Activated CD8-positive, alpha-beta memory T cell treated with anti-CD3 and anti-CD28 coated beads, Interleukin-2, amount 10 ng/mL, durations not matched to agents 7 days and 5 days (primary cell): ENCODE measurements at places on chromosomes 12 and 14. TPM values are rescaled to one million over a fixed set of nuclear protein-coding genes. Genes with fewer than 3 reads are reported as not detected.

GRCh38 chr14:37087520-37087919 is 84.9 kb downstream of the SLC25A21 start:
- DNase-seq = no peak

DNA sequence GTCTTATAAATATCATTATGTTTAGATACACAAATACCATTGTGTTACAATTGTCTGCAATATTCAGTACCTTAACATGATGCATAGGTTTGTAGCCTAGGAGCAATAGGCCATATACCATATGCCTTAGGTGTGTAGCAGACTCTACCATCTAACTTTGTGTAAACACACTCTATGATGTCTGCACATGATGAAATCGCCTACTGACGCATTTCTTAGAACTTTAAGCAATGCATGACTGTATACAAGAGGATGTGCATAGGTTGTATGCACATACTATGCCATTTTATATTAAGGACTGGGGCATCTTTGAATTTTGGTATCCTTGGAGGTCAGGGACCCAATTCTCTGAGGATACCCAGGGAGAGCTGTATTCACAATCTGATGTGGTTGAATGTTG is 10.1 kb upstream of the BTG1 start:
- no peak for DNase-seq

GRCh38 chr12:79778802-79779448 is 88.2 kb upstream of the PAWR start:
- DNase-seq = no peak

The ADCY6 gene
- total RNA-seq = 0.15 TPM

The KNTC1 gene
- total RNA-seq = 129 TPM

GRCh38 chr14:94773061-94773648 is 3.2 kb upstream of the GSC start:
- DNase-seq = no peak

- DNase-seq = no peak
These were observed 14.7 kb downstream of the GALNT9 start for GRCh38 chr12:132314516-132315233.

The KSR2 gene
- not detected for total RNA-seq

- DNase-seq = no peak
These were observed 32.4 kb downstream of the PITPNM2 start for GRCh38 chr12:123118497-123118896.

- no peak for DNase-seq
These were observed 96.8 kb downstream of the OSBPL8 start for GRCh38 chr12:76462668-76463224.

DNA sequence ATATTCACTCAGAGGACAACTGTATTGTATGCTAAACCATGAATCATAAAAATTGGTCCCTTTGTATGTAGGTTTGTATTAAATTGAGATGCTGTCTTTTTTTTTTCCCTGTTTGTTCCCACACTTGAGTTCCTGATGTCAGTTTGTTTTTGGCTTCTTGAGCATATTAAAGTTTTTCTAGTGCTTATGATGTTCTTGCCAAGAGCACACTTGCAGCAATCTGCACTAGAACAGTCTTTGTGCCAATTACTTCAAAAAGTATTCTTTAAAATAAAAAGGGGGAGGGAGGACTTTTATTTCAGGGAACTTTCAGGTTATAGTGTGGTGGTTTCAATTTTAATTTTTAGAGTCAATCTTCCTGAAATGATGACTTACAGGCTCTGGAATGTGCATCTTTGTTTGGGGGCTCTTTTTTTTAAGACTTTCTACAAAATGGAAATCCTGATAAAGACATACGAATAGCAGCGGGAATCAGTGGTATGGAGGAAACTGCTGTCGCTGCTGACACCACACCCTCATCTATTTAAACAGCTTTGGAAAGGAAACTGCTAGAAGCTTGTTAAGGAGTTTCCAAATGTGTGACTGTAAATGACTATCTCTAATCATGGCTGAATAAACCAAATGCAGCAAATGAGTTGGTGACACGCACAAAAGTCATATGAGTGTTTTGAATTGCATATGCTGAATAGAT is 188.6 kb downstream of the EGLN3 start:
- DNase-seq = no peak

GRCh38 chr12:109269428-109269827 is 39.7 kb downstream of the FOXN4 start:
- DNase-seq = no peak

- no peak for DNase-seq
These were observed 18.0 kb downstream of the XRCC3 start for GRCh38 chr14:103697206-103697602.

DNA sequence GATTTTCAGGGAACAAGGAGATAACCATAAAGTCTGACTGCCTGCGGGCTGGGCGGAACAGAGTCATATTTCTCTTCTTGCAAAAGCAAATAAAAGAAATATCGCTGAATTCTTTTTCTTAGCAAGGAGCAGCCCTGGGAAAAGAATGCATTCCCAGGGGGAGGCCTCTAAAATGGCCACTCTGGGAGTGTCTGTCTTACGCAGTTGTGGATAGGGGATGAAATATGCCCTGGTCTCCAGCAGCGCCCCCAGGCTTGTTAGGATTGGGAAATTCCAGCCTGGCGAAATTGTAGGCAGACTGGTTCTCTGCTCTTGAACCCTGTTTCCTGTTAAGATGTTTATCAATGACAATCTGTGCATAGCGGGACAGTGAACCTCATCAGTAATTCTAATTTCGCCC is 40.5 kb downstream of the PCNX1 start:
- DNase-seq = no peak

DNA sequence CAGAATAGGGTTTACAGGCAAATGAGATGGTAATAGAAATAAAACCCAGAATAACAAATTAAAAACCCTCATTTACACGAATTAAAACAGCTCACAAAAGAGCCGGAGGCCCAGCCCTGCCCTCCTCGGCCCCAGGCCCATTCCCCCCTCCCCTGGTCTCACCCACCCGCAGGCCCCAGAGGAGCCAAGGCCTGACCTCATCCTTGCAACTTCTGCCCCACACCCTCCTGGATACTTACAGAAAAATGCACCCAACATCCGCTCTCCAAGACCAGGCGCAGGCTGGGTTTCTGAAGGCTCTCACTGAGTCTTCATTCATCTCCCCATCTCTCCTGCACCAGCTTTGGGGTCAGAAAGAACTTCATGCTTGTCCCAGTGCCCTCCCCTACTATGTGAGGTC is 16.2 kb upstream of the VSX2 start:
- DNase-seq = no peak

The CPNE6 gene
- total RNA-seq = not detected

DNA sequence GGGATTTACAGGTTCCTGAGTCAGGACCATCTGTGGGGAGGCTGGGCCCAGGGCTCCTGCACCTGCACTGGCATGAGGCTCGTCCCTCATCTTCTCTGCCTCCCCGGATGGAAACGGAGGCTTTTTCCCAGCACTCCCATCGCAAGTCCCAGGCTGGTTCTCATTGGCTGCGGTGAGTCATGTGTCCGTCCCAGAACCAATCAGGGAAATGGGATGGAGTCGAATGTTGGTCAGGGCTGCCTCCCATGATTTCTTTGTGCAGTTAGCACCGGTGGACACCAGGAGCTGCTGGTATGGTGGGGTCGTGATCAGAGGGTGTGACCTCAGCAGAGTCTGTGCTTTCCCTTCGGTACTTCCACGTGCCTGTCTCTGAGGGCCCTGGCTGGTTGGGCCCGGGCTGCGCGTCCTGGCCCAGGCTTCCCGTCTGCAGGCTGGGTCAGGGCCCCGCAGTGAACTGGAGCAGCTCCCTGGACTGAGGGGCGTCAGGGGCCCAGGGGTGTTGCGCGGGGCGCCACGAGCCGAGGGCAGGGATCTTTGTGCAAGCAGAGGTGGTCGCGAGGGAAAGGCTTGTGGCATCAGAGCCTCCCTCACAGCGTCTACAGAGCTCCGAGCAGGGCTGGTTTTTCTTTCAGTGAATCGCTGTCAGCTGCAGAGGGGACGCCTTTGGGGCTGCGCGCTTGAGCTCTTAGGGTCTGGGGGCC is 168.1 kb downstream of the ADGRD1 start:
- no peak for DNase-seq

The ARHGAP9 gene
- total RNA-seq = 363 TPM

The LRRK2 gene
- total RNA-seq = 0.23 TPM

The PTPN21 gene
- total RNA-seq = 0.12 TPM

The LMNTD1 gene
- not detected for total RNA-seq

The KRT79 gene
- 0.23 TPM for total RNA-seq
